ENCODE measurements at places on chromosomes 2 and 18. TPM values are rescaled to one million over a fixed set of nuclear protein-coding genes. Genes with fewer than 3 reads are reported as not detected.

The MOGAT1 gene
- total RNA-seq = 1.6 TPM

The PRKAG3 gene
- total RNA-seq = not detected

The FBLN7 gene
- total RNA-seq = 4.0 TPM

The CRYGC gene
- total RNA-seq = not detected

The GRHL1 gene
- total RNA-seq = 4.6 TPM

The SFT2D3 gene
- 8.4 TPM for total RNA-seq

The FAM237A gene
- not detected for total RNA-seq

The ITPRIPL1 gene
- 2.6 TPM for total RNA-seq

The CSRNP3 gene
- total RNA-seq = 4.1 TPM

The R3HDM1 gene
- total RNA-seq = 16.1 TPM

The UPP2 gene
- not detected for total RNA-seq

- H3K4me3 ChIP-seq = no peak overlapping the region
- H3K4me1 ChIP-seq = no peaks in the 10 kb centered on the region
- H3K27me3 ChIP-seq = no peaks in the 10 kb centered on the region
- DNase-seq = peak; percentile 71
These were observed 9.4 kb upstream of the IL1RL1 start for GRCh38 chr2:102301867-102302362.

DNA sequence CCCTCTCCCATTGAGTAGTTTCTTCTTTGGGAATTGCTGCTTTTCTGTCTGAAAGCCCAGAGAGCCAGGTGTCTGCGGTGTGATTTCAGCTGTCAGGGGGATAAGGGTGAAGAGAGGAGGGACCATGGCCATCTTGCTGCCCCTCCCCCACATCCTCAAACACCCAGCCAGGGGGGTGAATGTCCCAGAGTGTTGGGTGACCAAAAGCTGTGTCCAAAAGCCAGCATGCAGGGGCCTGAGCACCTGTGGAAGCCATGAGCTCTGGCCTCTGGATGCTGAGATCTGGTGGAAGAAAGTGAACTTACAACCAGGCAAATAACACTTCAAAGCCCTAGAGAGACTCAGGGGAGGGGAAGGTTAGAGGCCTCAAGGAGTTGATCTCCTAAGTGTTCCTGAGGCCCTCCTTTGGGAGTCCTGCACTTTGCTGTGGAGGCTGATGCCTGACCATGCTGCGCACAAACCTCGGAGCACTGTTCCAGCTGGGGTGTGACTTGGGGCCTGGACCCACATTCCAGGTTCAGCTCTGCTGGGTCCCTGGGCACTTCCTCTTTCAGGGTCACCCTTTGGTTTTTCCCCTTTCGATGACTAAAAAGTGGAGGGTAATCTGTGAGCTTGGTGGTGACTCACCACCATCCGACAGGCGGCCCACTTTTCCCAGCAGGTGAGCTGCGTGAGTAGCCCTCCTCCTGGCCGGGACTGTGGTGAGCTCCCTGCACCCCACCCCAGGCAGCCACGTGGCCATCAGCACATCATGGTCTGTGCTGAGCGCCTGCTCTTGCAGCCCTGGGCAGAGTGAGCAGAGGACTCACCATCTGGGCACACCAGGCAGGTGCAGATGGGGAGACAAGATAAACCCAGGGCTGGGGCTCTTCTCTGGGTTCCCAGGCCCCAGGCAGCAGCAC is 66.8 kb upstream of the FOSL2 start:
- no peak overlapping the region for H3K4me3 ChIP-seq
- DNase-seq = peak; percentile 35
- no peaks in the 10 kb centered on the region for H3K36me3 ChIP-seq
- peaks cover 6% of the 10 kb centered on the region for H3K4me1 ChIP-seq
- H3K27me3 ChIP-seq = no peaks in the 10 kb centered on the region

GRCh38 chr2:45134014-45134413 is 124.8 kb upstream of the SIX2 start:
- H3K4me3 ChIP-seq = no peak overlapping the region
- H3K36me3 ChIP-seq = no peaks in the 10 kb centered on the region
- H3K27me3 ChIP-seq = no peaks in the 10 kb centered on the region
- no peak for DNase-seq
- H3K4me1 ChIP-seq = no peaks in the 10 kb centered on the region

- no peak overlapping the region for H3K27ac ChIP-seq
- H3K27me3 ChIP-seq = no peaks in the 10 kb centered on the region
- H3K36me3 ChIP-seq = no peaks in the 10 kb centered on the region
- DNase-seq = no peak
These were observed 12.4 kb upstream of the INO80C start for GRCh38 chr18:35510076-35510651.

DNA sequence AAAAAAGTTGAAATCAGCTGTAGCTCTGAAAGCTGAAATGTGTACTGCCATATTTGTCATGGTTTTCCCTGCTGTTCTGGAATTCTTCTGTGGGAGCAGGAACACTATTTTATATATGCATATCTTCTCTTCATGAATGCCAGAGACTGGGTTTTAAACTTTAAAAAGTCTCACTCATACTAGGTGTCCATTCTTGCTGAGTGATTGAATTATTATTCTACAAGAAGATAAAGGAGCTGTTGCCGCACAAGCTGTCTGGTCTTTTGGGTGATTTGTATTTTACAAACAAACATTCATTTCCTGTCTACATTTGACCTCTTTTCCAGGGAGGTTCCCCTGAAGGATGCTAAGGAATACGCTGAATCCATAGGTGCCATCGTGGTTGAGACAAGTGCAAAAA is 40.5 kb upstream of the TXNDC2 start:
- no peaks in the 10 kb centered on the region for H3K27me3 ChIP-seq
- DNase-seq = no peak
- no peak overlapping the region for H3K4me3 ChIP-seq

- no peaks in the 10 kb centered on the region for H3K4me1 ChIP-seq
- no peak for DNase-seq
- H3K27ac ChIP-seq = no peak overlapping the region
These were observed 83.3 kb downstream of the GALNT14 start for GRCh38 chr2:31054842-31055388.

All from upper lobe of left lung (tissue), 6 donors.